NCI-H774 (cell line): ENCODE measurements at places on chromosomes 1 and 21.

DNA sequence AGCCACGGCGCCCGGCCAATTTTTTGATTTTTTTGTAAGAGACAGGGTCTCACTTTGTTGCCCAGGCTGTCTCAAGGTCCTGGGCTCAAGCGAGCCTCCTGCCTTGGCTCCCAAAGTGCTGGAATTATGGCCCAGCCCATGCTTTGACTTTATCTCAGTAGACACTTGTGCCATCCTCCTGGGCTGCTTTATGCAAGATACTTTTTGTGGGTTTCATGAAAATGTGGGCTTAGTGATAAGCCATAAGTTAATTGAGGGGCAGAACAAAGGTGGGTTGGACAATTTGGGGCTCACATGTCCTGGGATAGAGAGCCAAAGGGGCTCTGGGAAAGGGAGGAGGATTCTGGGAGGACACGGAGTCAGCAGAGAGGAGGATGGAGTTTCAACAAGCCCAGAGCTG, 22.0 kb downstream of the ALPL start:
- DNase-seq, result no peak

GRCh38 chr1:153606194-153606593, 6.7 kb downstream of the S100A16 start:
- no peak for DNase-seq

DNA sequence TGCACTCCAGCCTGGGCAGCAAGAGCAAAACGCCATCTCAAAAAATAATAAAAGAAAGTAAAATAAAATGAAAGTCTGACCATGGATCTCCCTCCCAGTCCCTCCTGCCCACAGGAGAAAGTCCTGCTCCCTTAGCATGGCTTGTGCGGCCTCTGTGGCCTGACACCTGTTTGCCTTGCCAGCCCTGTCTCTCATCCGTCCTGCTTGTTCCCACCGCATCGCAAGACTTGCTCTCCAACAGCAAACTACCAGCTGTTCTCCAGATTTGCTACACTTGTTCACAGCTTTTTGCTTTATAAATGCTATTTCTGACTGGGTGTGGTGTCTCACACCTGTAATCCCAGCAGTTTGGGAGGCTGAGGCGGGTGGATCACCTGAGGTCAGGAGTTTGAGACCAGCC, 2.7 kb downstream of the ETV3L start:
- no peak for DNase-seq

GRCh38 chr21:26815197-26815596, 30.0 kb downstream of the ADAMTS1 start:
- no peak for DNase-seq

DNA sequence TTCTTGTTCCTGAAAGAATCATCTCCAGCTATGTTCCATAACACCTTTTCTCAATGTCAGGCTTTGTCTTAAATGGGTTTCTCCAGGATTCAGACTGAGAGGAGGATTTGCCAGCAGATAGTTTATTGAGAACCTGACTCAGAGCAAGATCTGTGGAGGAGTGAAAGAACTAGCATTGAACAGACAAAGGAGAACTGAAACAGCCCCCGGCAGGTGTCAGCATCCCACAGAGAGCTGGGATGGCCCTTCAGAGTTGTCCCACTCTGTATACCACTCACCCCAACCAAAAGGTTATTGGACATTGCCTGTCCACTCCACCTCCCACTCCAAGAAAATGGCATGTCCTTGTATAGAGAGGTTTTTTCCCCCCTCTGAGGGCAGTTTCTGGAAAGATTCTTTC, 270.7 kb downstream of the PAPPA2 start:
- DNase-seq, result no peak

- no peak for DNase-seq
Observed at GRCh38 chr1:197440715-197441114, 172.7 kb downstream of the CRB1 start.

GRCh38 chr1:58895559-58896145, 111.8 kb upstream of the JUN start:
- no peak for DNase-seq

GRCh38 chr1:66493731-66494130, 40.2 kb upstream of the SGIP1 start:
- DNase-seq, result no peak

- no peak for DNase-seq
Observed at GRCh38 chr1:226223157-226223785, at the start of gene MIXL1. MIXL1 (plus strand) TSS chr1:226223664; CDS start chr1:226223682, 18 bp downstream.

DNA sequence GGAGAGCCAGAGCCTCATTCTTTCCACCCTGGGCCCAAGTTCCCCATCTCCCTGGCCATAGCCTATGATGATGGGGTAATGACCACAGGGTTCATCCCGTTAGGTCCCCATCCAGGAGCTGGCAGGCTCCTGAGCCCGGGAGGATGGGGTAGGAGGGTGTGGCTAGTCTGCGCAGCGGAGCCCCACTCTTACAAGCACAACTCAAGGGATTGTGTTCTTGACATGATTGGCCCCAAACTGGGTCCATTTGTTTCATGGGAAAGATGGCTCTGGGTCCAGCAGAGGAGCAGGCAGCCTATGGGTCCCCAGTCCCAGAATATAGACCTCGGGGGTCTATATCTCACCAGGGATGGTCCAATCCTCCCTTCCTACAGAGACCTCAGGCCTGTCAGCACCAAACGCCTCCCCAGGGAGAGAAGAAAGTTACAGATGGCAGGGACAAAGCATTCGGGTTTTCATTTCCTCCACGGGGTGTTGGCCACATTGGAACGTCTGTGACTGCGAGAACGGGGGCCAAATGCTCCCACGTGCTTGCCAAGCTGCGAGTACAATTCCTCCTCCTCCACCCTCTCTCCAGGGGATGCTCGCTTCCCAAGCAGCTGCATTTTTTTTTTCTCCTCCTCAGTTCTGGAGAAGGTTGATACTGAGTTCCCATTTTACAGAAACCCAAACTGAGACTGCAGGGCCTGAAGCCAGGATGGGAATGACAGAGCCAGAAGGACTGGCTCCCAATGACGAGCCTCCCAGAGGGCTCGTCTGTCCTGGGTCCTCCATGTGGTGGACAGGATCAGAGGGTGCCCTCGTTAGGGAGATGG, 71.0 kb downstream of the DHRS3 start:
- DNase-seq, result no peak

GRCh38 chr21:34836103-34836932, 167.5 kb downstream of the CLIC6 start:
- DNase-seq, result no peak

- no peak for DNase-seq
Observed at GRCh38 chr1:27130798-27131197, 24.1 kb downstream of the SLC9A1 start.

DNA sequence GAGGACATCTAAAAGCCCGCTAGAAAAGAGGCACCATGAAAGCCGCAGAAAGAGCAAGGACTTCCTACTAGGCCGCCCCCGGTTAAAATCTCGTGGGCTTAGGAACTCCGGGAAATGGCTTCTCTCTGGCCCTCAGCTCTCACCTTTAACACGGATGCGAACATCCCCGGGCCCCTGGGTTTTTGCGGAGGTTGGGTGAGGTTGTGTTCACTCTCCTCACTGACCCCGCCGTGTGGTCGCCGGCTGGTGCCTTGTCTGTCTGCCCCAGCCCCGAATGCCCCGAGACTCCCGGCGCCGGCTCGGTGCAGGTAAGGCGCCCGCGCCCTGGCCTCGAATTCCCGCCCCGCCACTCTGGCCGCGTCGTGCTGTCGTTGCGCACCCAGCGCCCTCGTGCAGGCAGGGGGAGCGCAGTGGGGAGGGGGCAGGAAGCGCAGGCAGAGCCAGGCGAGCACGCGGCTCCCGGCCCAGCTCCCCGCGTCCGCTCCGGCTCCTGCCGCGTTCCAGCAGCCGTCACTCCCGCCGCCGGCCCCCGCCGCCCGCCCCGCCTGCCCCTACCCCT, at the start of gene SHISAL2A:
SHISAL2A (plus strand) TSS at position 437 of the 559 bp plus-strand sequence. CDS start 326 bp downstream, outside the sequence.
- DNase-seq, result peak; percentile 46

DNA sequence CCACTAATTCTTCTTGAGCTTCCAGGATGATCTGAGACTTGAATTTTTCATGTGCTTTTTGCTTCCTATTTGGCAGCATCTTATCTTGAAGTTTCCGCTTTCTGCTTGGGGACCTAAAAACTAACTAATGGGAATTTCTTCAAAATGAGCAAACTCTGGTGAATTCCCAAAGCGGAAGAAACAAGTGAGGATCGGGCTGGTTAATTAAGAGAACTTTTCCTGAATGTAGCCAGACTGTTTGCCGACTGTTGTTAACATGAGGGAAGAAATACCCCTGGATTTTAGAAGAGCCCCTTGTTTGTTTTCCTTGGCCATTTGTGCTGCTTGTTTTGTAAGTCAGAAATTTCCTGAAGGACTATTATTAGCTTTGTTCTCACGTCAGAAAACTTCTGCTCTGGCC, 6.1 kb upstream of the SELE start:
- DNase-seq, result no peak

- DNase-seq, result no peak
Observed at GRCh38 chr1:174222166-174222949, 63.0 kb downstream of the RABGAP1L start.

DNA sequence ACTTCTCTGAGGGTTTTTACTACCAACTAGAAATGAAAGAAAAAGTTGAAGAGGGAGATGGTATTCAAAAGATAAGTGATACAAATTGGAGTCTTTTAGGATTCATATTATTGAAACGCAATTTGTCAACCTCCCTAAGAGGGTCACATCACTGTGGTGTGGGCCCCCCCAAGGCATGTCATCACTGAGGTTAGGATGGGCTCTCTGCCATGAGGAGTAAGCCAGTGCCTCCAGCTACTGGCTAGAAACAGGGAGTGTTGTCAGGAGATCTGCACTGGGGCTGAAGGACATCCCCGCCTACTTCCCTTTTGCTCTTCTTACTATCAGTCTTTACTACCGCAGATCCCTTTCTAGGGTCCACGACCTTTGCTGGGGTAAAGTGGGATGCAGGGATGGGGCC, 25.9 kb downstream of the ITSN1 start:
- no peak for DNase-seq

DNA sequence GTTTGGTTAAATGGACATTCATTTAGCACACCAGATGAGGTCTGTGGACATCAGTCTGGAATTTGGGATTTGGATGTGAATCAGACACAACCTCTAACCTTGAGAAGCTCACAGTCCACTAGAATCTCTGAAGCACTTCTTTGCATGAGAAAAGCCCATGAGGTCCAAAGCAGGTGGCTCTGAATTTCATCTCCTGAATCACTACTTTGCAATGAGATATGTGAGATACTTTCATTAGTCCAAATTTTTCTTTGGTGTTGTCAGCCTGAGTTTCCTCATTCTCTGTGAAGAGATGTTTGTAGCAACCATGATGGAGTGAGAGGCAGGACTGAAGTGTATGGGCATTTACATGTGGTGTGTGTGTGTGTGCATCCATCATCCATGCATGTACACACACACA, 16.5 kb upstream of the LCE2D start:
- DNase-seq, result no peak

DNA sequence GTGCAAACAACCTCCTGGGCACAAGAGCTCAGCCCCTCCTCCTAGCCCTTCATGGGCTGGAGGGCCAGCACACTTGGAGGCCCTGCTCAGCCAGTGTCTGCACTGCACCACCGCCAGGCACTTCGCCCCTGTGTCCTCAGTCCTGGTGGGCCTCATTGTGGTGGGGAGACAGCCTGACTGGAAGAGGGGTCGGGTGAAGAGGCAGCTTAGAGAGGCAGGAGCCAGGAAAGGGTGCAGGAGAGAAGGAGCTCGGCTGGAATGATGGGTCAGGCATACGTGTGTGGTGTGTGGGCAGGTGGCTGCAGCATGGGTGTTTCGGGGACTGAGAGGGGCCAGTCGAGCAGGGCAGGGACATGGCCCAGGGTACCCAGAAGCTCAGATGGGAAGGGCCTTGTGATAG, 4.1 kb downstream of the WNT3A start:
- DNase-seq, result no peak

DNA sequence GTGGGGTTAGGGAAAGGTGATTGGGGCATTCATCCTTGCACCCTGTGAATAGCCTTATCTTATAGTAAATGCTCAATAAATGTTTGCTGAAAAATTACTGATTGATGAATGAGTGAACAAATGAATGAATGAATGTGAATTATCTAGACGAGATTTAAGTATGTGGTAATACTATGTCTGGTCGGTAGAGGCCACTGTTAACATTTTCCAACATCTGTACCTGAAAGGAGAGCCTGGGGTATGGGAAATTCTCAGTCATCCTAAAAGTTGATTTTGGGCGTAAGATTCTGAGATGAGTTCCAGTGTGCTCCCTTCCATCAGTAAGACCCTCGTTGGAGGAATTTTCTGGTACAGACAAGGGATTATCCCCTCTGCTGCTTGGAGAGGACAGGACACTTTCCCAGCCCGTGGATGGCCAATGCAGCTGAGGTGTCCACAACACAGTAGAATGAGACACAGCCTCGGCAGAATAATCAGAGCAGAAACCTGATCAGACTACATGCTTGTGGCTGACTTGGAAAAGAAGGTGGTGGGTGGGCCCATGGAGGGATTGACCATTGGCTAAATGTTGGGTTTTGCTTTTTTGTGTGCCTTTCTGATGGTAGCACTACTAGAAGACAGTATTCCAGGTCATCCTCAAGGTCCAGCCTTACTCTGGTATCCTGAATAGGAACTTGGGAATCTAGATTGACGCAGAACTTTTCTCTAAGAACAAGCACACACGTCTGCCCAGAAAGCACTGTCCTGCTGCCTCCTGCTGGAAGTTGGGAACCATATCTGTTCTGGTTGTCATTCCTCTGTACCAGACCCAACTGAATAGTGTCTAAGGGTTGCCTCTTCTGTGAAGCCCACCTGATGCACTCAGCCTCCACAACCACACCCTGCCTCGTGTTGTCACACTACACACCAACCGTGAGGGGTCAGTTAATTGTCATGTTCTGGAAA, 262.0 kb downstream of the TNR start:
- no peak for DNase-seq

GRCh38 chr1:36643371-36644270, 160.9 kb upstream of the CSF3R start:
- DNase-seq, result no peak

GRCh38 chr1:53627666-53628065, 111.3 kb downstream of the GLIS1 start:
- no peak for DNase-seq
